ENCODE measurements at places on chromosomes 2 and 18.

DNA sequence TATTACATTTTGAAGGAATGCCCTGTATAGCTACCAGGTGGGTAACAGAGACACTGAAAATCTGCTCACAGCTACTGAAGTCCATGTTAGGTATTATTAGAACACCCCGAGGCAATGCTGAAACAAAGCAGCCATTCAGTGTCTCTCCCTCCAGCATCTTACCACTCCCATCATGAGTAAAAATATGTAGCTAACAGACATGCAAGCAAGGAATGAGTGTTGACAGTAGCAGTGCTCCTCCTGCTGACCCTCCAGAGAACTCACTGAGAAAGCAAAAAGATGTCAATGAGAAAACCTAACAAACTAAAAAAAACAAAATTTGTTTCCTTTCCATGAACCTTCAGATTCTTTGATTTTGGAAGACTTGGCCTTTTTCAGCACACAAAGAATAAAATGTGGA, 393.9 kb downstream of the LRRTM1 start:
- no peak for DNase-seq

GRCh38 chr2:136297312-136297711, 179.4 kb upstream of the CXCR4 start:
- no peak for DNase-seq

- DNase-seq = peak; percentile 52
Measured at GRCh38 chr2:240387669-240388358, 47.6 kb upstream of the GPC1 start.

DNA sequence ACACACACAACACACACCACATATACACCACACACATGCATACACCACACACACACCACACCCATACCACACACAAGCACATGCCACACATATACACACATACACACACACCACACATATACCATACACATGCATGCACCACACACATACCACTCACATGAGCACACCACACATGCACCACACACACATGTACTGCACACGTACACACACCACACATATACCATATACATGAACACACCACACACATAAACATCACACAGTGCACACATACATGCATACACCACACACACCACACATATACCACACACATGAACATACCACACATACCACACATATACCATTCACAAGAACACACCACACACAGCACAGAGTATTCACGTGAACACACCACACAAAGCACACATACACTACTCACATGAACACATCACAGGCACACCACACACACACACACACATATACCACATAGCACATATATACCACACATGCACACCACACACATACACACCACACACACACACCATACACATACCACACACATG, 219.9 kb upstream of the RAB6C start:
- DNase-seq = no peak

GRCh38 chr2:218381916-218382366, at the start of gene SLC11A1:
Gene SLC11A1 (plus strand): TSS chr2:218382273. CDS start chr2:218382369, 96 bp downstream.
- no peak for DNase-seq

GRCh38 chr2:192957425-192957824, 762.7 kb upstream of the TMEFF2 start:
- DNase-seq = no peak

- DNase-seq = no peak
Measured at GRCh38 chr2:106596844-106597243, 109.7 kb downstream of the CD8B2 start.

- peak; percentile 27 for DNase-seq
Measured at GRCh38 chr2:121297217-121297830, 12.3 kb upstream of the TFCP2L1 start.

- DNase-seq = no peak
Measured at GRCh38 chr2:100620481-100620880, 57.7 kb downstream of the PDCL3 start.

DNA sequence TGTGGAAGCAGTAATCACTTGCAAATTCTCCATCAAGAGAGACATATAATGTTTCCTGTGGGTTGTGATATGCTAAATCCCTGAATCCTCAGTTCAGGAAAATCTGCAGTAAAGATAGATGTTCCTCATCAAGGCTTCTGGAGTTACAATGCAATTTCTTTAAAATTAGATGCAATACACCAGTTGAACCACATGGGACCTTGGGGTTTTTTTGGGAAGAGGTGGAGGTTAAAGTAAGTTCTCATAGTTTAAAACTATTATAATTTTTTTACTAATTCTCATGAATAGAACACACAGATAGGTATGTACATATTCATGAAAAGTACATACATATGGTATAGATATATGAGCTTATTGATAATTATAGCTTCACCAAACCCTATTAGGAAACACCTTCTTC, 496.2 kb downstream of the SATB2 start:
- no peak for DNase-seq

DNA sequence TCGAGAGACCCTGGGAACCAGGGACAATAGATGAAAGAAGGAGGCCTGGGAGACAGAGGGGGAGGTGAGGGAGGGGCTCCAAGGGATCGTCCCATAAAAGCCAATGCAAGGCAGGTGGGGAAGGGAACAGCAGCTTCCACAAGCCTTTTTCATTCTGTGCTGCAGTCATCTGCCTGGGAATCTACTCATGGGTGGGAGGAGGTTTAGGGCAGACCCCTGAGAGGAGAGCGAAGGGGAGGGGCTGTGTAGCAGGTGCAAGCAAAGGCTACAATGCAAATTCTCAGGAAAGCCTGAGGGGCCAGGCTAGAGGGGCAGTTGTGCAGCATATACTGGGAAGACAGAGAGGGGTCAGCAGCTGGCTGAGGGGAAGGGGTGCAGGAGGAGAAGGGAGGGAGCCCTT, 135.4 kb downstream of the SETBP1 start:
- DNase-seq = no peak

DNA sequence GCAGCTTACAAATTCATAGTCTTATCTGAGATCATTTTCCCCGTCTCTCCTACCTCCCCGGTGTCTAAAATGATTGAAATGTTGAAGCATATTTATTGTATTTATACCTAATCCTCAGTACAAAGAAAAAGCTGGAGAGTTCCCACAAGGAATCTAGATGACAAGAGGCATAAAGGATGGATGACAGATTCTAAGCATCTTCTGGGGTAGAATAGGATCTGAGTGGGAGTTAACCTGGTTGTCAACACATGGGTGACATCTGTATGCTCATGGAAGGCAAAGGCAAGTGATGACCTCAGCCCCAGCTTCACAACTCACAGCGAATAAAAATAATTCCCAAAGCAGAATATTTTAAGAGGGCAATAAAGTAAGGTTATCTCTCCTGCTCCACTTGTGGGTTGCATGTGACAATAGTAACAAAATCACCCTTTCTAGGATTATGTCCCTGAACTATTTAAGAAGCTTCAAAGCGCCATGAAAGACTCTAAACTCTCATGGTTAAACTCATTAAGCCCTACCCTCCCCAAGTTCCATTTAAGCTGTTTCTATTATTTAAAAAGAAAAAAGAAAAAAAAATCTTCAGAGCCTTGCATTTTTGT, 32.2 kb downstream of the SGPP2 start:
- no peak for DNase-seq

DNA sequence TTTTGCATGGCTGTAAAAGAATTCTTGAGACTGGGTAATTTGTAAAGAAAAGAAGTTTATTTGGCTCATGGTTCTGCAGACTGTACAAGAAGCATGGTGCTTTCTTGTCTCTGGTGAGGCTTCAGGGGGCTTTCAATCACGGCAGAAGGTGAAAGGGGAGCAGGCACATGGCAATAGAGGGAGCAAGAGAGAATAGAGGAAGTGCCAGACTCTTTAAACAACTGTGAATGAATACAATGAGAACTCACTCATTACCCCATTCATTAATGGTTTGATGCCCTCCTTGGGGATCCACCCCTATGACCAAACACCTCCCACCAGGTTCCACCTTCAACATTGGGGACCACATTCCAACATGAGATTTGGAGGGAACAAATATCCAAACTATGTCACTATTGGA, 463.5 kb downstream of the MTX2 start:
- no peak for DNase-seq

- no peak for DNase-seq
Measured at GRCh38 chr2:145020694-145021093, 500.8 kb upstream of the ZEB2 start.

GRCh38 chr2:194060269-194060668, 1596.8 kb upstream of the SLC39A10 start:
- no peak for DNase-seq

- DNase-seq = no peak
Measured at GRCh38 chr2:235963853-235964577, 204.2 kb downstream of the GBX2 start.

GRCh38 chr2:105747991-105748390, 3.3 kb downstream of the NCK2 start:
- no peak for DNase-seq

GRCh38 chr18:2036086-2036485, 535.2 kb downstream of the METTL4 start:
- no peak for DNase-seq

DNA sequence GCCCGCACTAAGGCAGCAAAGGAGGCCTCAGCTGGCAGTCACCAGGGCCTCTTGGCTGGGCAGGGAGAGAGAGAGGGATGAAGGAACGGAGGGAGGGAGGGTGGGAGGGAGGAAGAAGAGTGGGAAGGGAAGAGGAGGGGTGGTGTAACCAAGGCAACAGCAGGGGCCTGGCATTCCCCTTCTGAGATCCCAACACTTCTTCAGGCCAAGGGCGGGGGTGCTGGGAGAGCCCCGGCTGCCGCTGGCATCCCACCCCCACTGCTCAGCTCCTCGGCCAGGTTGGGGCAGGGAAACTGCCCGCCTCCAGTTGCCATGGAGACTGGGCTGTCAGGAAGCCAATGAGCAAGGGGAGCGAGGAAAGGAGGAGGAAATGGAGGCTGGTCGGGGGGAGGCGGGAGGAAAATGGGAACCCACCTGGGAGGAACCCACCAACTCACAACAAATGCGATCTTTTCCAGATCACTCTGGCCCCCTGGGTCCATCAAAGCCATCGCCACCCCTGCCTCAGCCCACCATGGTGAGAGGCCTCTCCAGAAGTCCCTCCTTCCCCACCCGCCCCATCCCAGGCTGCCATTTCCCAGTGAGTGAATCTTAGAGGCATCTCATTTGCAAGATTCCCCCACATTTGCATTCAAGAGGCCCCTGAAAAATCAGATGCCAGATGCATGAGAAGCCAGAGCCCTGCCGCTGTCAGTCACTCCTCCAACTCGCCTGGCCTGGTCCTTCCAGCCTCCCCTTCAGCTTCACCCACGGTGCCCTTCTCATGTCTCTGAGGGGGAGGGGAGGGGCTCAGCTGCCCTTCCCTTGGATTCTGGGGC, 12.4 kb downstream of the SH2D6 start:
- DNase-seq = no peak

DNA sequence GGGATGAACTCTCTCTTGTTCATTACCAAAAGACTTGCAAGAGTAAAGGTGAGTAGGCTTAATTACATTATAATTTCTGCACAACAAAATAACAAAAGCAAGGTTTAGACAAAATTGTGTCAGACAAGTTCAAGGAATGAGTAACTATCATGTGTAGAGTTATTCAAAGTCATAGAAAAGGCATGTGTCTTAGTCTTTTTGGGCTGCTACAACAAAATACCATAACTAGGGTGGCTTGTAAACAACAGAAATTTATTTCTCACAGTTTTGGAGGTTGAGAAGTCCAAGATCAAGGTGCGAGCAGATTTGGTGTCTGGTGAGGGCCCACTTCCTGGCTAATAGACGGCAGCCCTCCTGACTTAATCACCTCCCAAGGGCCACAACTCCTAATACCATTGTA, 37.6 kb downstream of the IL1R2 start:
- DNase-seq = no peak

- peak; percentile 55 for DNase-seq
Measured at GRCh38 chr2:42941633-42942176, 149.3 kb upstream of the HAAO start.

Data from muscle of back (tissue), 13 donors.